ENCODE measurements at places on chromosomes 11 and 22.

DNA sequence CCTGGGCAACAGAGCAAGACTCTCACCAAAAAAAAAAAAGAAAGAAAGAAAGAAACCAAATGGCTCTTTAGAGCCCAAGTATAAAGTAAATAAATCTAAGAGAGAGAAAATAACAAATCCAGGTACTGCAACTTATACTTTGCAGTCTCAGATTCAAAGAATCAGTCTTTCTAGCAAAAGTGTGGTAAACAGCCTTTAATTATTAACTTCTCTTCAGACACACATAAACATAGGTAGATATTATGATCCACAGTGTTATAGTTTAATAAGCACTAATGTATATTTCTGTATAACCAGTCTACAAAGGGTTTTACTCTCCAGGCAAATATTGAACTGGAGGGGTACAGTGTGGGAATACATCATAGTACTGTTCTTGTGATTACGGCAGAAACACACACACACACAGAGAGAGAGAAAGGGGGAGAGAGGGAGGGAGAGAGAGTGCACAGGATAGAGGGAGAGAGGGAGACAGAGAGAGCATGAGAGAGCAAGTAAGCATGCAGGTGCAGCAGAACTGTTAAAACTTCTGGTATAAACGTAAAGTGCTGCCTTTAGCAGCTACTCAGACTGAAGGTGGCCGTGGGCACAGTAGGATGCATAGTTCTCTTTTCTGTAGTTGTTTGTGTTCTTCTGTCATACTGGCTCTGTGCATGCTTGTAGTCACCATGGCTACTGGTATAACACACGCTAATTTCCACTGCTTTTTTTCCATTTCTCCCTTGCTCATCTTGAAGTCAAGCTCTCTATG lies 32.3 kb downstream of the MTMR2 start:
- no peak for DNase-seq

DNA sequence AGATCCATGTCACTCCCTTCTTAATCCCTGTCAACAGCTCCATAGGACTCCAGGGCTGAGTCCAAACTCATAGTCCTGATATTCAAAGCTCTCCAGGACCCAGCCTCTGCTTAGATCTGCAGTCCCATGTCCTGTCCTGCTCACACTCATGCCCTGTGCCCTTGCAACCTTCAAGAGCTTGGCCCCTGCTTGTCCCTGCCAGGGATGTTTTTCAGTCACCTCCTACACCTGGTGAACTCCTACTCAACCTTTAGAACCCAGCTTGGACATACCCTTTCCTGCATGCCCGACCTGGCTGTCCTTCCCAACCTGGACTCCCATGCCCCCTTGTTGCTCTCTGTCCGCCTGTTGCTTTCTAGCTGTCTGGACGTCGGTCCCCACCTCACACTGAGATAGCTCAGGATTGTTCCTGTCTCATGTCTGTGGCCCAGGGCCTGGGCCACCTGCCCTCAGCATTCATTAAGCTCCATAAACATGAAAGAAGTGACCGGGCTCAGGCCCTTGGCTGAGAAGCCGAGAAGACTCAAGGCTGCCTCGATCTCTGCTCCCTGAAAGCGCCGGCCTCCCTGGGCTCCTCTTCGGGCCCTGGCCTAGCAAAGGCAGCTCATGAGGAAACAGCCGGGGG lies 48.8 kb upstream of the RTL6 start:
- DNase-seq: no peak

DNA sequence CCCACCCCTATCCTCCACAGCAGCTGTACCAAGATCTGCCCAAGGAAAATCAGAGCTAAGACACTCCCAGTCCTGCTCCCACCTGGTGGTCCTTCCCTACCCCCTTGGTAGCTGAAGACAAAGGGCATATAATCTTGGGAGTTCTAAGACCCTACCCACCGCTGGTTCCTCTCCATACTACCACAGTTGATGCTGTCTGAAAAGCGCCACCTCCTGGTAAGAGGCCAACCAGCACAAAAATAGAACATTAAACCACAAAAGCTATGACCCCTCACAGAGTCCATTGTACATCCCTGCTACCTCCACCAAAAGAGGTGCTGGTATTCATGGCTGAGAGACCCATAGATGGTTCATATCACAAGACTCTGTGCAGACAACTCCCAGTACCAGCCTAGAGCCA lies 161.5 kb upstream of the ARHGAP42 start:
- no peak for DNase-seq

DNA sequence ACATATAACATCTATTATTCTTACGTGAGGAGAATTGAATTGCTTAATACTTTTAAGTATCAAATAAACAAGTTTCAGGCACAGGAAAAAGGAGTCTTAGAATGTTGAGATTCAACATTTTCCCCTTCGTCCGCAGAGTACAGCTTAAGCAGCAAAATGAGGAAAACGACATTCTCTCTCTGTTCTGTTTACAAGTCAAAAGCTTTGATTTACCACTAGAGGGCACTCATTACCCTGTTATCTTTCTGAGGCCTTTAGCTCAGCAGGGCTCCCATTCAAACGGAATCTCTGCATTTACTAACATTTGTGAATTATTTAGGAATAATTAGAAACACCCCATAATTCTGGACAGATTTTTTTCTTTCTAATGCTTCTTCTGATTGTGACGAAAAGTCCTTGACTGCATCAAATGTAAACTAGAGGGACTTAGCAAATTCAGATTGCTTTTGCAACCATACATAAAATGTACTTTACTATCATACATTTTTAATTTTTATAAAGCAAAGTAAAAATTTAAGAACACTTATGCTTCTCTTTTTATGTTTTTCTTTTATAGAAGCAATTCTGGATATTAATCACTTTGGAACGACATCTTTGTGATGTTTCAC lies 75.0 kb downstream of the JRKL start:
- DNase-seq: peak; percentile 11

DNA sequence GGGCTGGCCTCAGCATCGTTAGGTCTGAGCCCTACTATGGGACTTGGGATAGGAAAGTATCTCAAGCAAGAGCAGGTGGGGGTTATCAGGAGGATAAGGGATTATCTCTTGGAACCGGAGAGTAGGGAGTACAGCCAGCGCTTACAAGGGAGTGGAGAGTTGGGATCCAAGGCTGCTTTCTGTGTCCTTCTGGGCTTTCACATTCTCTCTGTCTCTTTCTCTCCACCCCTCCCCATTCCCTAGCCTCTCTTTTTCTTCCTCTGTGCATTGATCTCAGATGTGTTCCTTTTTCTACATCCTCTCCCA lies 170.2 kb downstream of the BUD13 start:
- DNase-seq: no peak

DNA sequence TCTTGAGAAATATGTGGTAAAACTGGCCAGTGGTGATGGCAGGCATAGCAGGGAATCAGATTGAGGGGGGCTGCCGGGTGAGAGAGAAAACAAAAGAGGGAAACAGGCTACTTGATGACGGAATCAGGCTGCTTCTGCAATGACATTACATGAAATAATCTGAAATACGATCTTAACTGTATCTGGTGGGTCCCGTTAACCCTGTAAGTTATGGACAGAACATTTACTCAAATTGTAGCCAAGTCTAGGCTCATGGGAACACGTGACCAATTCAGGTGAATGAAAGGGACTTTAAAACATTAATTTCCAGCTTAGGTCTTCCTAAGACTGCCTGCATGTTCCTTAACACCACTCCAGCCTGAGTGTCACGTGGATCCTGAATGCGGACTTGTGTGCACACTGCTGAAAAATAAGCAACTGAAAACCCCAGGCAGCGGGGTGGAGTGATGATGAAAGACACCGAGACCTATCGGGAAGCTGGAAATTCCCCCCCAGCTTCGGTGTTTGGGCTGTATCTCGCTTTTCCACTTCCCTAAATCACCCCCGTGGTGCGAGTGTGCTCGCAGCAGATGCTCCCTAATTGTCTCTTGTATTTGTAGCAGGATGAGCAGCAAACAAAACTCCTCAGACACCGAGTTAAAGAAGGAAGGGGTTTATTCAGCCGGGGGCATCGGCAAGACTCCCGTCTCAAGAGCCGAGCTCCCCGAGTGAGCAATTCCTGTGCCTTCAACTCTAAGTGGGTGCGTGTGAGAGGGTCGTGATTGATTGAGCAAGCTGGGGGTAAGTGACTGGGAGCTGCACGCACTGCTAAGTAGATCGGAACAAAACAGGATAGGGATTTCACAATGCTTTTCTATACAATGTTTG lies 145.0 kb upstream of the GRK3 start:
- DNase-seq: no peak

- no peak for DNase-seq
Measured at GRCh38 chr11:10273738-10274137, 20.3 kb downstream of the SBF2 start.

All from BJ (cell line).